NCI-H2029 treated with DMSO at 0.1 percent for 48 hours (cell line): ENCODE measurements at places on chromosomes 16 and 17.

- no peak for DNase-seq
These were observed 344.6 kb downstream of the SOX9 start for GRCh38 chr17:72465191-72466024.

DNA sequence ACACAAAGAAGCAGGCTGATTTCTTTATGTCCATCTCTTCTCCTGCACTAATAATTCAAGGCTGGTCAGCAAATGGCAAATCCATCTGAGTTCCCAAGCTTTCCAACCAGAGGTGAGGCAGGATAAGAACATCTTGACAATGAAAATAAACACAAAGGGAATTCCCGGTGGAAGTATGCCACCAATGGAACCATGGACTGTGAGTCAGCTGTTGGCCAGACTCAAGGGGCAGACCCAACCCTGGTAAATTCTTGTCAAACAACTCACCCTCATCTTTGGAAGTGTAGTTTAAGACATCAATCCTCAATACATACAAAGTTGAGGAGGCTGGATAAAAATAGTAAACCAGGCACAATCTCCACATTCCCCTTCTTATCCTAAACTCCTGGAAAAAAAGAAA lies 74.3 kb upstream of the CES5A start:
- no peak for DNase-seq

GRCh38 chr16:30738984-30739951 lies 9.0 kb upstream of the PHKG2 start:
- DNase-seq = no peak

- no peak for DNase-seq
These were observed 16.8 kb downstream of the TMEM94 start for GRCh38 chr17:75473246-75473645.

DNA sequence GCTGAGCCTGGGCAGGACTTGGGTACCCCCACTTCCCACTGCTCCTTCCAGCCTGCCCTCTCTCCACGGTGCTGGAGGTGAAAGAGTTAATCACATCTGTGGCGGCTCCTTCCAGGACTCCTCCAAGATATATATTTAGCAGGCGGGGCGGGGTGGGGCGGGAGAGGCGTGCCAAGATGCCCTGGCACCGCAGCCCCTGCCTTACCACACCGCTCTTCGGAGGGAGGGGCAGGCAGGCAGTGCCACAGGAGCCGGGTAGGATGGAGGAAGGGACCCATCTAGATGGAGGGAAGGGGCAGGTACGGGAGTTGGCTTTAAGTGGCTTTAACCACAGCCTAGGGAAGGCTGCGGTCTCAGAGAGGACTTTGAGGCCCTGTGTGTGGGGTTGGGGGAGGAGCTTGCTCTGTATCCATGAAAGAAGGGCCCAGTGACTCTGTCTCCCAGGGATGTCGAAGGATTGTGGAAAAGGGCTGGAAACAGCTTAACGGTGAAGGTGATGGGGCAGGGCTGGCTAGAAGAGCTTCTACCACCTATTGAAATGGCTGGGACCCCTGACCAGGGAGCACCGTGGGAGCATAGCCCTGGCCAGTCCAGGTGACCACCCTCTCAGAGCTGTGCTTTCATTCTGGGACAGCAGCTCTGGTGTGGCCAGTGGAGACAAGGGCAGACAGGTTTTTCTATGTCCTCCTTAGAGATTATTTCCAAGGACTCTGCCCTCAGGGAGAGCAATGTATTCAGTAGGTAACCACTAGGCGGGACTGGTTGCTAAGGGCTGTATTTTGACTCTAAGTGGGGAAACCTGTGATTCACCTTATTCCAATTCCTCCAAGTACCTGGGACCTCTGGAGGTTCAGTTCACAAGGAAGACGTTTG lies 13.0 kb downstream of the GPR142 start:
- no peak for DNase-seq

GRCh38 chr16:68115851-68116250 lies 30.7 kb downstream of the NFATC3 start:
- no peak for DNase-seq

- DNase-seq = no peak
These were observed 46.6 kb upstream of the TANC2 start for GRCh38 chr17:62919388-62919787.

DNA sequence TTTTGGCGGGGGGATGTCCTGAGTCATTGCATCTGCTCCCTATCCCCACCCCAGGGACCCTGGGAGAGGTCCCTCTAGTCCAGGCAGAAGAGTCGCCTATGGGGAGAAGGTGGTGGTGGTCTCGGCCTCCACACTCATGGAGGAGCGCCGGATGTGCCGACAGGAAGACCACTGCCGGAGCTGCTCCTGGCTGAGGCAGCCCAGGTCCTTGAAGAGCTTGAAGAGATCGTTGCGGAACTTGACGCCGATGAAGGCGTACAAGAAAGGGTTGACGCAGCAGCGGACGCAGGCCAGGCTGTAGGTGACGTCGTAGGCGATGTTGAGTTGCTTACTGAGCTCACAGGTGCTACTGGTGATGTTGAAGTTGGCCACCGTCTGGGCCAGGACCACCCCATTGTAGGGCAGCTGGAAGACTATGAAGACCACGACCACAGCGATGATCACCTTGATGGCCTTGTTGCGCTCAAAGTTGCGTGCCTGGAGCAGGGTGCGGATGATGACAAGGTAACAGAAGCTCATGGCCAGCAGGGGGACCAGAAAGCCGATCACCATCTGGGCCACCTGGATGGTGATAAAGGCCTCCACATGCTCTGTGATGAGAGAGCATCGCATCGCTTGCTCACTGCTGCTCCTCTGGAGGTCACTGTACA lies 10.5 kb downstream of the CCR7 start:
- no peak for DNase-seq

- no peak for DNase-seq
These were observed 366.3 kb upstream of the XYLT1 start for GRCh38 chr16:17836868-17837602.
